IMR-90 (cell line): ENCODE measurements at places on chromosomes 13 and 19. TPM values are rescaled to one million over a fixed set of nuclear protein-coding genes. Genes with fewer than 3 reads are reported as not detected.

Gene EXOC3L2
- total RNA-seq: not detected in 2 replicates

Gene SIAH3
- not detected in 2 replicates for total RNA-seq

Gene ZNF829
- total RNA-seq: 3.0 and 3.3 TPM in 2 replicates

Gene PRODH2
- total RNA-seq: not detected in 2 replicates

Gene VSTM2B
- not detected in 2 replicates for total RNA-seq

Gene ZNF585A
- 7.2 and 9.5 TPM in 2 replicates for total RNA-seq

Gene ZNF562
- 41.7 and 43.7 TPM in 2 replicates for total RNA-seq

Gene HAUS8
- total RNA-seq: 3.4 and 3.9 TPM in 2 replicates

Gene NXNL1
- not detected in 2 replicates for total RNA-seq

Gene LPAR6
- total RNA-seq: 1.4 and 4.4 TPM in 2 replicates

Gene TMEM145
- total RNA-seq: under 0.01 and 2.5 TPM in 2 replicates

Gene COL4A1
- total RNA-seq: 230 and 263 TPM in 2 replicates

Gene SLC25A42
- 1.9 and 2.0 TPM in 2 replicates for total RNA-seq

Gene TINCR
- total RNA-seq: not detected in 2 replicates

Gene RFPL4AL1
- total RNA-seq: not detected in 2 replicates

Gene SHFL
- total RNA-seq: 9.0 and 10.0 TPM in 2 replicates

Gene DACH1
- not detected in 2 replicates for total RNA-seq

Gene DMWD
- total RNA-seq: 9.7 and 10.0 TPM in 2 replicates

Gene PRX
- total RNA-seq: 0.83 and 0.90 TPM in 2 replicates

Gene MTIF3
- total RNA-seq: 31.7 and 60.8 TPM in 2 replicates

Gene KIR2DL1
- total RNA-seq: not detected in 2 replicates
